RKO (cell line): ENCODE measurements at places on chromosomes 1 and 21.

DNA sequence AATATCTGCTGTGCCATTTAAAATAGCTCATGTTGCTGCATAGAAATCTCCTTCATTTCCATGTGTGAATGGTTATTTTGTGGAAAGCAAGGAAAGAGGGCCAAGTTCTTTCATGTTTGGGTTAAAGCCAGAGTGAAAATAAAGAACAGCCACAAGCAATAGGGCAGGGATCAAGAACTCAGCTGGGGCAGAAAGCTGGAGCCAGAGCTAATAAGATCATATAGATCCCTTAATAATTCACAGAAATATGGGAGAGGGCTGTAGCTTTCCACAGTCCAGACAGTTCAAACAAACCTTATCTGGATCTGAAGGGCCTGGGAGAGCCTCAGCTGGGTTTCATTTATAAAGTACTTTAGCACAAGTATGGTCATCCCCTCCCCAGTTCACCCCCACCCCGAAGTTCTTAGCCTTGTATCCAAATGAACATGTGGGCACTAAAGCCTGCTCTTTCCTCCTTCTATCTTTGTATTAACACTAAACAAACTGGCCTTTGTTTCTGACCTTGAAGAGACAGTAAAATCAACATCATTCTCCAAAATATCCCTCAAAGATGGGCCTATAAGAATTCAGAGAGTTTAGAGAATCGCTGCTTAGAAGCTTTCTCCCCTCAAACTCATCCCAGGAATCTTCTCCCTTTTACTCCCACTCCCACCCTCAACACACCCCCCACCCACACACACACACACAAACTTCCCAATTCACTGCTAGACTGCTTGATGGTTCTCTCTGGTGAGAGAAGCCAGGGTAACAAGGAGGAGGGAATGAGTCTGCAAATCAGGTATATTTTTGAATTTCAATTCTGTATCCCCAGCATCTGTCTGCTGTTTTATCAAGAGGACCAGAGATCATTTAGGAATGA lies 41.7 kb downstream of the UTP25 start:
- DNase-seq: no peak

- DNase-seq: no peak
Observed at GRCh38 chr1:78156805-78157521, 111.2 kb downstream of the GIPC2 start.

DNA sequence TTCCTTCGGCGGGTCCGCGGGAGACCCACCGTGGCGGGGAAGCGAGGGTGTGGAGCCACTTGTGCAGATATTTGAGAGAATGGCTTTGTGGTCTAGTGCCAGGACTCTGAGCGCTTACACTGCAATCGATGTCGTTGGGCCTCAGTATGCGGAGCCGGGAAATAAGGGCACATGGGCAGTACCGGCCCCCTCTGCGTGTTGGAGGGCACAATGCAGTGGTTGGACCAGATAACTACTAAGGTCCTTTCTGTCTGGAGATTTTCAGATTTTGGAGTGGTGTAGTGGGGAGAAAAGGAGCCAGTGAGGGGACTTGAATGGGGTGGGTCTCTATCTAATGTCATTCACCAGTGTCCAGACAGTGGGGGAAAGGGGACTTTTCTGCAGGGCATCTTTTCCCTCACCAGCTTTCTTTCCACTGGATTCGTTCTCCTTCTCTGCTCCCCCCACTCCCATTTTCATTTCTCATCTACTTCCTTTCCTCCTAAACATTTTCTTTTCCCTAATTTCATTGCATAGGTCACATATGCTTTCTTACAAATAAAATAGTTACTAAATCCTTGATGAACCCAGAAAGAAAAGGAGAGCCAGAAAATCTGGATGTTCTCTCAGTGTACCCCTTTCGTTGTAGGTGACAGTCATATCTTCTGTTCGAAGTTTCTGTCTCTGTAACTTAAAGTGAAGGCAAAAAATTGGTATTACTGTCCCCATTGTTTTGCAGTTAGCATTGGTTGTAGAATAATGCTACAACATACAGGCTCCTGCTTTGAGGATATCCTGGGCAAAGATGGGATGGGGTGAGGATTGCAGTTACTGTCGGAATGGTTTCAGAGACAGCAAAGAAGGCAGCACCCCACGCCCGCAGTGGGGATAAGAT lies 1.4 kb downstream of the ATF3 start:
- DNase-seq: peak; percentile 32

DNA sequence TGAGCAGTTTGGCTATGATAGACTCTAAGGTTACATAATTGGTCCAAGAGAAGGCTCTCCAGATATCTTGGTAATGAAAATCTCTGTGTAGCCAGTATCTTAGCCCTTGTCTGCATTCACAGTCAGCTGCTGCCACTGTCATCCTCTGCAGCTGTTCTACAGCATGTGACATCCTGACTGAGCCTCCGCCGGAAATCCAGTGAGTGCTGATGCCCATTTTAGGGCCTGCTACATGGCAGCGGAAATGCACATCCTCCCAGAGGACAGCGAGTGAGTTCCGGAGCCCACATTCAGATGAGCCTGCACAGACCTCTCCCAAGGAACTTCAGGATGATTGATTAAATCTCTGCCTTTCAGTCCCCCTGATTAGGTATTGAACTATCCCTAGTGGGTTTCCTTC lies 237.1 kb downstream of the HHIPL2 start:
- DNase-seq: no peak
